Fibroblast of the conjunctiva (primary cell): ENCODE measurements at places on chromosomes 12 and 14.

DNA sequence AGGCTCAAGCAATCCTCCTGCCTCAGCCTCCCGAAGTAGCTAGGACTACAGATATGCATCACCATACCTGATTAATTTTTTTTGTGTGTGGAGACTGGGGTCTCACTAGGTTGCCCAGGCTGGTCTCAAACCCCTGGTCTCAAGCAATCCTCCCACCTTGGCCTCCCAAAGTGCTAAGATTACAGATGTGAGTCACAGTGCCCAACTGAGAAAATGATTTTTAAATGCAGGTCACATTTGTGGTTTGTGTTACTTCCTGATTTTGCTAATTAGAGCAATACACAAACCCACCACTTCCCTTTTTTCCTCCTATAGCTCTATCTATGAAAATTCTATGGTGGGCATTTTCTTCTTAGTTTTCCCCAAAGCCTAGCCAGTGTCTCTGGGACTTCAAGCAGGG lies 45.5 kb upstream of the TMEM263 start:
- DNase-seq: no peak

DNA sequence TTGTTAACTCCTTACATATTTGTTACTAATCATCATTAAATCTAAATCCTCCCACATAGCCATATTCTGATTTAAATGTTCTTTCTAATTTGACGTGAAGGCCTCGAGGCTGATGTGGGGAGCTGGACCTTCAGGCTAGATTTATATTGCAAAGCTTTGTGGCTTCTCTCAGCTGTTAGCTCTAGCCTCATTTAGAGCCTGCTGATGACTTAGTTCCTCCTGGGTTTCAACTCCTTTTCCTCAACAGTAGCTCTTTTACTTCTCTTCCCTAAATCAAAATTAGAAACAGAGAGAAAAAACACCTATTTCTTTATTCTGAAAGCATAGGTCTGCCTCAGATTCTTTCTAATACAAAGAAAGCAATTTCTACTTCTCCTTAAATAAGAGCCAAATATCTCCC lies 477.5 kb upstream of the CCDC196 start:
- no peak for DNase-seq

DNA sequence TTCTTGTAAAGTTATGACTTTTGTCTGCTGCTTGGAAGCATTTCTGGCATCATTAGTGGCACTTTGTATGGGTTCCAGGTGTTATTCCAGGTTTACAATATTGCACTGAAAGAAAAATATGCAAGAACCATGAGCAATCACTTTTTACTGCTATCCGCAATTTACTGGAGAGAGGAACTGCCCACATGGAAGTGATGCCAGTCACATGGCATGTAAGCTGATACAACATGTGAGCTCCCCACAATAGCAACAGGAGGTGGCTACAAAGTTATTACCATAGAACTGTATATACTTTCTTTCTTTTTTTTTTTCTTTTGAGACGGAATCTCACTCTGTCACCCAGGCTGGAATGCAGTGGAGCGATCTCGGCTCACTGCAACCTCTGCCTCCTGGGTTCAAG lies 1012.1 kb downstream of the BCL11B start:
- DNase-seq: no peak

GRCh38 chr12:95573951-95574576 lies 22.8 kb upstream of the USP44 start:
- no peak for DNase-seq

- no peak for DNase-seq
Measured at GRCh38 chr12:128871516-128871892, 18.2 kb downstream of the GLT1D1 start.

GRCh38 chr12:101666052-101666728 lies 31.2 kb upstream of the CHPT1 start:
- no peak for DNase-seq

DNA sequence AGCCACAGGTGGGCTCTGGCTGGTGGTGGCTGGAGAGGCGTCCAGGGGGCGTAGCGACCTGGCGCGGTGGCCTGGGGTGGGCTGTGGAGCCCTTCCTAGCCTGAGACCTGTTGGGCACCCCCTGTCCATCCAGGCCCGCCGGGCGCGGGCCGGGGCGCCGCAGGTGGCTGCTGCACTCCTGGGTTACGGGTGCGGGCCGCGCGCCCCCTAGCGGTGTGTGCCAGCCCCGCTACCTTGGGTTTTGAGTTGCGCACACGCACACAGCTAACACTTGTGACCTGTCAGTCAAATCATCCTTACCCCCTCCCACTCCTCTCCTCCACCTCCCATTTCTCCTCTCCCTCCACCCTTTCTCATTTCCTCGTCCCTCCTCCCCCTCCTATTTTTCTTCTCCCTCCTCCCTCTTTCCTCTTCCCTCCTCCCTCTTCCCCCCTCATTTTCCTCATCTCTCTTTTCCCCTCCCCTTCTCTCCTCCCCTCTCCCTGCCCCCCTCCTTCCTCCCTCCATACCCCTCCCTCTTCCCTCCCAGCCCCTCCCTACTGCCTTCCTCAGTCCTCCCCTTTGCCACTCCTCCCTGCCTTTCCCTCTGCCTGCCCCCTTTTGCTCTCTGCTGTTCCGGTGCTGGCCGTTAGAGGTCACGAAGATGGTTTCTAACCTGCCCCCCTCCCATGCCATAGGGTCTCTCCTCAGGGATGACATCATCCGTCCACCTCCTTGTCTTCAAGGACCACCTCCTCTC lies 2.3 kb downstream of the MEG3 start:
- peak; percentile 77 for DNase-seq

DNA sequence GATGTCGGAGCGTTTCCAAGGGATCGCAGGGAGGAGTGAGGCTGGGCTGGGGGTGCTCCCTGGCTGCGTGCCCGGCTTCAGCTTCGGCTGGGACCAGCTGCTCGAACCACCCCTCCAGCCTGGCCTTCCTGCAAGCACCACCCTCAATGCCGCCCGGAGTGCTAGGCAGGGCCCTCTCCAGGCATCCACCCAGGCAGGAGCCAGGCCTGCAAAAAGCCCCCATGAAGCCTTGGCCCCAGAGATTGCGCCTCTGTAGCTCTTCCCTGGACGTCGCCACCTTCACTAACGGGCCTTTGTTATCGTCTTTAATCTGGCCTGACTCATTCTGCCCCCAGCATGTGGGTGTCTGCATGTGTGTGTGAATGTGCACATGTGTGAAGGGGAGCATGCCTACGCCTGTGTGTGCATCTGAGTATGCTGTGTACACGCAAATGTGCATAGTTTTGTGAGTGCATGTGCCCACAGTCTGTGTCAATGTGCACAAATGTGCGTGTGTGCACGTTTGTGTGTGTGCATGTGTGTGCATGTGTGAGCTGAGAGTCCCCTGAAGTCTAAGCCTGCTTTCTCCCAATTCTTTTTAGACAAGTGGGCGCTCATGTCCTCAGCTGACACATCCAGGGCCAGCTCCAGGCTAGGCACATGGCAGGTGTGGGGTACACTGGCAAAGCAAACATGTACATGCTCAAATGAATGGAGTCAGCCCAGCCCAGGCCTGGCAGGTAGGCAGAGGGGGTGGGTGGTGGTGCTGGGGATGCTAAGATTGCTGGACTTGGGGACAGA lies 195.4 kb upstream of the C14orf180 start:
- no peak for DNase-seq

DNA sequence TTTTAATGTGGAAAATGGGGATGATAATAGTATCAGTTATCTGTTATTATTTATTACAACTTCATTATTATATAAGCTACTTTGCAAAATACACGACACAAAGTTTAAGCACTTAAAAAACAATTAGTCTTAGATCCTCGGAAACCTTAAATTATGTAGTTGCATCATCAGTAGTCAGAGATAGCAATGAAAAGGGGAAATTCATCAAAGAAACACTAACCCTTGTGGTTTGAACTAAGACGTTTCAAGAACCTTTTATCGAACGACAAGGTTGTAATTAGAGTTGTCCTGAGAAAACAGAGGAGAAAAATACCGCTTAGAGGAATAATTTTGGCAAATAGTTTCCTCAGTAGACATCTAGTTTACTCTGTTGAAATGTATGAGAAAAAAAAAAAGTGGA lies 198.5 kb downstream of the PTPRO start:
- no peak for DNase-seq

- DNase-seq: no peak
Measured at GRCh38 chr12:119283310-119283709, 51.2 kb upstream of the CCDC60 start.

- no peak for DNase-seq
Measured at GRCh38 chr14:75515629-75515996, 6.7 kb upstream of the BATF start.

GRCh38 chr12:108638141-108638827 lies 4.6 kb upstream of the SELPLG start:
- no peak for DNase-seq

DNA sequence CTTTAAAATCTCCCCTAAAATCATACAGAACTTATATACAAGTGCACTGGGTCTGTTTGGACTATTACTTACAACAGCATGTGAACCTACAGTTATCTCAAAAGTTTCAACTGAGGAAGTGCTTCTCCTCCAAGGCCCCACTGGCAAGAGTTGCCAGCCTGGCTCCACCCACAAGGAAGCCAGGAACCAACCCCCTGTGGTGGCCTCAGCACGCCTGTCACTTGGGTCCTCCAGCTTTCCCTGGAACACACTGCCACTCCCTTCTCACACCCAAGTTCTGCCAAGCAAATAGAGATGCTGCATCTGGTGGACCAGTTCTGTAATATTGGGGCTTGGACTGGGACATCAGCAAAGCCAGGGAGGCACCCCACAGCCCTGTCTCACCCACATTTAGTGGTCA lies 115.4 kb downstream of the GCH1 start:
- DNase-seq: no peak

GRCh38 chr14:51365241-51365965 lies 125.4 kb downstream of the TMX1 start:
- DNase-seq: no peak

GRCh38 chr12:50971946-50972345 lies 19.6 kb downstream of the HIGD1C start:
- DNase-seq: no peak

- peak; percentile 41 for DNase-seq
Measured at GRCh38 chr14:92967346-92967926, 44.5 kb downstream of the CHGA start.

- no peak for DNase-seq
Measured at GRCh38 chr14:36217027-36217426, 40.5 kb upstream of the PTCSC3 start.
